ENCODE measurements at places on chromosomes 6 and 20.

DNA sequence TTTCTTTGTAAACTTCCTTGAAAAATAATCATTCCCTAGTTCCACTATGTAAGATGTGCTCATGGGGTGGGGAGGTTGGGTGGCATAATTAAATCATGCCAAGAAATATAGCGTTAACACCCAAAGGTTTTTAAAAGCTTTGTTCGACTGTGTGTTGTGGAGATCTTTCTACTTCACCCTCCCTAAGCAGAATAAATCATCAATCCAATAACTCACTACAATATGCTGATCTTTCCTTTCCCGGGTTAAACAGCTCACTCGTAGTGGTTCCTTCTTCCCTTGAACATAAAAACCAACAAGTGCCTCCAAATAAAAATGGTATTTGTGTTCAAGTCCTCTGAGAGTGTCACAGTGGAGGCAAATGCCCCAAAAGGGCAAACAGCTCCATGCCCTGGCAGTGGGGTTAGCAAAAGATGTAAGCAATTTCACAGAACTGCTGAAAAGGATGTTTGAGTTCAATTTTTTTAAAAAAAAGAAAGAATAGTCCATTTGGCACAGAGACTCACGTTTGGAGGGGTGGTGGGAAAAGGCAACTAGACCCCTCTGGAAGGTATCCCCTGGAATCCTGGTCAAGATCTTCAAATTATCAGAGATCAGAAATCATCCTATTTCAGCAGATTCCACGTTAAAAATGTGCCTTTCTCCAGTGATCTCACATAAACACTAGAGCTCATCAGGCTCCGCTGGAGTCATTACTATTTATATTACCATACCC lies 99.1 kb downstream of the TFAP2A start:
- no peak for DNase-seq

GRCh38 chr20:34997131-34997561 lies 41.5 kb downstream of the MYH7B start:
- no peak for DNase-seq

GRCh38 chr6:78607189-78607588 lies 260.2 kb upstream of the IRAK1BP1 start:
- DNase-seq, result no peak

- DNase-seq, result no peak
Observed at GRCh38 chr6:149614337-149614736, 34.2 kb downstream of the KATNA1 start.

- DNase-seq, result peak; percentile 66
Observed at GRCh38 chr6:41546475-41546865, 289 bp downstream of the FOXP4 start.
